Naive thymus-derived CD4-positive, alpha-beta T cell (primary cell): ENCODE measurements at places on chromosomes 7 and 10. TPM values are rescaled to one million over a fixed set of nuclear protein-coding genes. Genes with fewer than 3 reads are reported as not detected.

- DNase-seq, result peak; percentile 29
- peak overlapping the region; percentile 94 for H3K4me3 ChIP-seq
- H3K27ac ChIP-seq, result peak overlapping the region; percentile 54
- peaks cover 21% of the 10 kb centered on the region for H3K27me3 ChIP-seq
Measured at GRCh38 chr7:112205343-112206237, 609 bp downstream of the DOCK4 start.

- H3K27ac ChIP-seq, result no peak overlapping the region
- H3K36me3 ChIP-seq, result no peaks in the 10 kb centered on the region
- no peak overlapping the region for H3K4me3 ChIP-seq
- no peak for DNase-seq
Measured at GRCh38 chr7:129213828-129214227, 11.0 kb upstream of the AHCYL2 start.

DNA sequence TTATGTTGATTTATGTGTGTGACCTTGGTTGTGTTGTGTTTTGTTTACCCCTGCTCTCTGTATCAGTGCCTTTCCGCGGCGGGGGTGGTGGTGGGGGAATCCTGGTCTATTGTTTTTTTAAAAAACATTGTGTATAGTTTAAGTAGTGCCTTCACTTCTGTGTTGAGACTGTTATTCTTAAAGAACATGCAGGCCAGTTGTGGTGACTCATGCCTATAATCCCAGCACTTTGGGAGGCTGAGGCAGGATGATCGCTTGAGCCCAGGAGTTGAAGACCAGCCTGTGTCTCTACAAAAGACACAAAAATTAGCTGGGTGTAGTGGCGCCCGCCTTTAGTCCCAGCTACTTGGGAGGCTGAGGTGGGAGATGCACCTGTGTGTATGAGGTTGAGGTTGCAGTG is 429.0 kb upstream of the LRGUK start:
- H3K27ac ChIP-seq, result no peak overlapping the region
- no peaks in the 10 kb centered on the region for H3K27me3 ChIP-seq
- no peak for DNase-seq
- no peaks in the 10 kb centered on the region for H3K4me1 ChIP-seq

DNA sequence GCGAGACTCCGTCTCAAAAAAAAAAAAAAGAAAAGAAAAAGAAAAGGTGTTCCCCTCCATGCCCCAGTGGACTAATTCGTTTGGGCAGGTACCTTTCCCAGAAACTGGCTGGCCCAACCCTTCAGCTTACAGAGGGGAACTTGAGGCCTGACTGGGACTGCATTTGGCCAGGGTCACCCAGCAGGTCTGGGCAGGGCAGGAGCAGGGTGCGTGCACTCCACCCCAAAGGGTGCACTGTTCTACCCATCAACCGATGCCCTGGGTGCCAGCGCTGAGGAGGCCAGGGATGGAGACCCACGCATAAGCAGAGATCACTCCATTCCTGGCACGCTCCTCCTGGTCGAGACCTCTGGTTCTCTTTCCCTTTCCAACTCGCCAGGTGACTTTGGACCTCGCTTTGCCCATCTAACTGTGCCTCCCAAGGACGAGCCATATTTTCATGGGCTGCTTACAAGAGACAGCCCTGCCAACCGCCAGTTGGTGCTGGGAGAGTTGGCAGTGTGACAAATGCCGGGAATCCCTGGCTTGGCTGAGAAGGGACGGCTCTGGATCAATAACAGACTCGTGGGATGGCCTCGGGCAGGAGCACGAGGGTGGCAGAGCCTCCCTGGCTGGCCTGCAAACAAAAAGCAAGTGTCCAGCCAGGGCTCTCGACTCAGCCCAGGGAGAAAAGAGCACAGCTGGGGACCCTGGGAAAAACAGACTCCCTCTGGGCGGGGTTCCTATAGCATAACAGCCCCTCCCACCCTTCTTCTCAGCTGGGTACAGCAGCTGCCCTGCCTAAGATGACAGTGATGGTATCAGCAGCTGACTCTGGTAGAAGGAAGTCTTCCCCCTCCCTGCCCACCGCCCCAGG is 7.9 kb downstream of the HSPB1 start:
- no peaks in the 10 kb centered on the region for H3K27me3 ChIP-seq
- no peak overlapping the region for H3K27ac ChIP-seq
- DNase-seq, result no peak
- H3K4me1 ChIP-seq, result peaks cover 5% of the 10 kb centered on the region

DNA sequence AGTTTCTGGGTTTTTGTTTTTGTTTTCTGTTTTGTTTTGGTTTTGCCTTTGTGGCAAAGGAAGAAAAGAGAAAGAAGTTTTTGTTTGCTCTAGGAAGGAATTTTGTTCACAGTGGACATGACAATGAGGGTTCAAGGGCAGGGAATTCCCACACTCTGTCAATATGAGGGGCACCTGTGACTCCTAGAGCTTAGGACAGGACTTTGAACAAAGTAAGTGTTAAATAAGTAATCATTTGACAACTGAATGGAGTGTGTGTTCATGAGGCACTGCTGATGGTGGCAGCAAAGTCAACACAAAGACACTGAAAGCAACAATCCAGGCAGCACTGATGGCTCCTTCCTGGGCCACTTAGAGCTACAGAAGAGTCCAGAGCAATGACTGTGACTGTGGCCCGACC is 1381.1 kb upstream of the LRRTM3 start:
- no peak overlapping the region for H3K4me3 ChIP-seq
- DNase-seq, result no peak
- no peaks in the 10 kb centered on the region for H3K4me1 ChIP-seq
- H3K36me3 ChIP-seq, result no peaks in the 10 kb centered on the region
- H3K27me3 ChIP-seq, result no peaks in the 10 kb centered on the region

GRCh38 chr10:101771380-101771779 is 4.5 kb downstream of the FGF8 start:
- H3K27ac ChIP-seq, result no peak overlapping the region
- peaks cover 14% of the 10 kb centered on the region for H3K27me3 ChIP-seq
- H3K4me1 ChIP-seq, result no peaks in the 10 kb centered on the region
- DNase-seq, result no peak
- H3K36me3 ChIP-seq, result no peaks in the 10 kb centered on the region

GRCh38 chr10:100008142-100008522 is 1.6 kb downstream of the DNMBP start:
- H3K27ac ChIP-seq, result no peak overlapping the region
- H3K36me3 ChIP-seq, result no peaks in the 10 kb centered on the region
- no peaks in the 10 kb centered on the region for H3K27me3 ChIP-seq
- peaks cover 12% of the 10 kb centered on the region for H3K4me1 ChIP-seq
- H3K4me3 ChIP-seq, result no peak overlapping the region
- no peak for DNase-seq

Gene NMT2
- total RNA-seq, result 81.4 TPM

Gene OR6V1
- not detected for total RNA-seq

Gene PLEKHA1
- total RNA-seq, result 28.5 TPM
